ENCODE measurements at places on chromosomes 2 and 18.
A peak's percentile ranks its signal among the peaks of the same experiment; 100 is the strongest.

DNA sequence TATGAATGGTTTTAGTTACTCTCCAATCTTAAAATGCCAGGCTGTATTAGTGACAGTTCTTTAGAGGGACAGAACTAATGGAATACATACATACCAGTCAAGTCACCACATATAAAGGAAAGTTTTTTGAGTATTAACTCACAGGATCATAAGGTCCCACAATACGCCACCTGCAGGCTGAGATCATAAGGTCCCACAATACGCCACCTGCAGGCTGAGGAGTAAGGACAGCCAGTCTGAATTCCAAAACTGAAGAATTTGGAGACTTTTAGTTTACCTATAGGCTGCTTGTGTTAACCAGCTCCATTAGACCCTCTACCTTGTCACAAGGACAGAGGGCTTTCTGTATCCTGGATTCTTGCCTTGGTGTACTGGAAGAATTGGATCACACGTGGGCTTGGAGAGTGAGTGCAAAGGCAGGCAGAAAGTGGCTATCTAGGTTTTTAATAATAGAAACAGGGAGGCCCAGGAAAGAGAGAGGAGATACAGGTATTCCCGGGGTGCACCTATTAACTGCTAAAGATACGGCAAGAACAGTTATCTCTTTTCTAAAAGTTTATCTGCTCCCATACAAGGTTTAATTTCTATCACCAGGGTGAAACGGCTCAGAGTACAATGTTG lies 234.9 kb upstream of the CYRIA start:
- DNase-seq = no peak

GRCh38 chr2:27086090-27086723 lies 365 bp upstream of the KHK start:
- peak; percentile 93 for DNase-seq

- DNase-seq = no peak
These were observed 1.3 kb downstream of the HSPD1 start for GRCh38 chr2:197498235-197498936.

DNA sequence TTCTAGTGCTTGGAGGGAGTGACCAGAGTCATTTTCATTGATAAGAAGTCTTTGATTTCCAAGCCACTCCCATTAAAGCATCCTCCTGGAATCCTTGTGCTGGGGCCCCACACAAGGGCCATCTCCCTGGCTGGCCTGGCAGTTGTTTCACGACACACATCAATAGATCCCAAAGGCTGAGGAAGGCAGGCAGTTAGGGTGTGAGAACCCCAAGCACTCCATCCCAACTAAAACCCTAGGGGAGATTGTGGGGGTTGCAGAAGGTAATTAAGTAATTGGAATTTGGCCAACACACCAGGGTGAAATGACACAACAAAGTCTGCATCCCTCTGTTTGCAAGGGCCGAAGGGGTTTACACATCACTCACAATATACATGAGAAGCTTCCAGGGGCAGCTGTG lies 578.1 kb upstream of the SYT4 start:
- DNase-seq = no peak

- peak; percentile 16 for DNase-seq
These were observed 110.2 kb downstream of the MDH1 start for GRCh38 chr2:63698786-63699548.

- DNase-seq = no peak
These were observed 116.6 kb downstream of the ACTR3 start for GRCh38 chr2:114006460-114006859.

DNA sequence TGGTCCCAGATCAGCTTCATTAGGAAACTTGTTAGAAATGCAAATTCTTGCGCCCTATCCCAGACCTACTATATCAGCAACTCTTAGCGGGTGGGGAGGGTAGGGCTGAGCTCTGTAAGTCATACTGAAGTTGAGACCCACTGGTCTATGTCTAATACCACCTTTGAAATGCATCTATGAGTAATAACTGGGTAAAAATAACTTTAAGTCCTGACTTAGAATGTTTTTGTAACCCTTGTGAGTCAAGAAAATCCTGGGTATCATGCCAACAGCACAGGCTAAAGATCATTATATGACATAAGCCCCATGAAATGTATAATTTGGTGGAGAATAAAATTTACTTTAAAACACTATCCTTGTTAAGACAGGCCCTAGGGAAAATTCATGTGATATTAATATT lies 41.4 kb downstream of the PRKD3 start:
- DNase-seq = no peak

DNA sequence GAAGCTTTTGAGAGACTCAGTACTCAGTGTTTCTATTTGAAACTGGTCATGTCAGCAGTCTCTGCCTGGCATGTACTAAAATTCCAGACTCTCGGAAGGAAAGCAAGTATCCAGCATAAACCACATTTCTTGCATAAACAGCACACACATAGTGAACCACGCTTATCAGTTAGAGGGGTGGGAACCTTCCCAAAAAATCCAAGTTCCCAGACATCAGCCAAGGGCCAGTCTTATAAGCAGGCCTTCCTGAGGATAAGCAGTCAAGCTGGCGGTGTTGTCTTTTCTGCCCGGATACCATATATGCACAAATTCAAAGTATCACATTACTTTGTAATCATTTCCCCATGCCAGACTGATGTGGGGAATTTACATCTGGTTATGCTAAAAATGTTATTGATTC lies 73.6 kb downstream of the ST6GAL2 start:
- no peak for DNase-seq

GRCh38 chr18:3683483-3683882 lies 233.5 kb downstream of the TGIF1 start:
- DNase-seq = no peak

GRCh38 chr2:133644846-133645245 lies 76.6 kb upstream of the NCKAP5 start:
- no peak for DNase-seq

GRCh38 chr2:20141806-20142205 lies 83.1 kb downstream of the SDC1 start:
- no peak for DNase-seq

DNA sequence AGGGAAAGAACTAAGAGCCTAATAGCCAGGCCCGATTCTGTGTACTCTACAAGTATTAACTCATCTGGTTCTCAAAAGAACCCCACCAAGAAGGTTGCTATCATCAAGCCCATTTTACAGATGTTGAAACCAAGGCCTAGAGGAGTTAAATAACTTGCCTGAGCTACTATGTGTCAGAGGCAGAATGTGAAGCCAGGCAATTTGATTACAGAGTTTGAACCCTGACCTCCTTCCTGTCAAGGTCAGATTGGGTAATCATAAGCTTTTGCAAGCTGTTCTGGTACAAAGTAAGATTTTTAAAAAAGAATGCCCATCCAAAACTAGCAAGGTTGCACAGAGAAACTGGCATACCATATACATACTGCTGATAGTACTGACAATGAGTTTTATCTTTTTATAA lies 227.1 kb downstream of the HAUS1 start:
- DNase-seq = no peak

GRCh38 chr18:62555135-62555534 lies 32.3 kb downstream of the ZCCHC2 start:
- DNase-seq = no peak

DNA sequence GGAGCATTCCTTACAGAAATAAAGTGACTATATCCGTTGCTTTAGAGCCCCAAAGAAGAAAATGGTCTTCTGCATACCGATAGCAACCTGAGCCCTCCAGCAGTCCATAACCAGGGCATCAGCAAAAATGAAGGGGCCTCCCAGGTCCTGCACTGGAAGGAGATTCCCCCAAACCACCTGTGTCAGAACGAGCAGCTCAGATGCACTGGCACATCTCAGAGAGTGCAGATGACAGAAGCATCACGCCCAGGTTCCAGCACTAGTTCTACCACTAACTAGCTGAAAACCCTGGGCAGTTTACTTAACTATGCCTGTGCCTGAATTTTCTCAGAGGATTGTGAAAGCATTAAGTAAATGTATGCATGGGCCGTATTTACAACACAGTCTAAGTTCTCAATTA lies 466.7 kb upstream of the MYT1L start:
- no peak for DNase-seq

GRCh38 chr2:53907582-53907981 lies 47.8 kb upstream of the GPR75 start:
- no peak for DNase-seq

- DNase-seq = no peak
These were observed 362.5 kb upstream of the TNP1 start for GRCh38 chr2:217222309-217222910.

DNA sequence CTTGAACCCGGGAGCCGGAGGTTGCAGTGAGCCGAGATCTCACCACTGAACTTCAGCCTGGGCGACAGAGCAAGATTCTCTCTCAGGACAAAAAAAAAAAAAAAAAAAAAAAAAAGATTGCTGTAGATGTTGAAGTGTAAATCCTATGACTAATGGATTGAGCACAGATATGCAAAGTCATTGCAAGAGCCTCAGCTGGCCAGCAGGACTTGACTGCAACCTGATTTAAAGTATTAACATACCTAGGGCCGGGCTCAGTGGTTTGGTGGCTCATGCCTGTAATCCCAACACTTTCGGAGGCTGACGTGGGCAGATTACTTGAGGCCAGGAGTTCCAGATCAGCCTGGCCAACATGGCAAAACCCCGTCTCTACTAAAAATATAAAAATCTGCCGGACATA lies 103.4 kb upstream of the MSH2 start:
- no peak for DNase-seq

DNA sequence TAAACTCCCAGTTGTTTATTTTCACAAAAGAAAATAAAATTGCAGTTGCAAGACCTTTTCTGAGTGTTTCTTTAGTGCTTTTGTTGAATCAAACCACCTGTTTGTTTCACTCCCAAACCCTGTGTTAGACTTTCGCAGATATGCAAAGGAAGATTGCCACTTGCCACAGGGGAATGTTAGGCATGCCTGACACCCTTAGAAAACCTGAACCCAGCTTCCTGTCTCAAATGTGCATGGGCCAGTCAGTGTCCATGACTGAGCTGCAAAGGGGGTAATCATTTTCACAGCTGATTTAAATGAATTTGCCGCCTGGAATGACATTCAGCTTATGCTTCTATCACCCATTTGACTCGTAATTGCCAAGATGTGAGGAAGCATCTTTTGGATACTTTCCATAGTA lies 17.5 kb downstream of the TGOLN2 start:
- no peak for DNase-seq

DNA sequence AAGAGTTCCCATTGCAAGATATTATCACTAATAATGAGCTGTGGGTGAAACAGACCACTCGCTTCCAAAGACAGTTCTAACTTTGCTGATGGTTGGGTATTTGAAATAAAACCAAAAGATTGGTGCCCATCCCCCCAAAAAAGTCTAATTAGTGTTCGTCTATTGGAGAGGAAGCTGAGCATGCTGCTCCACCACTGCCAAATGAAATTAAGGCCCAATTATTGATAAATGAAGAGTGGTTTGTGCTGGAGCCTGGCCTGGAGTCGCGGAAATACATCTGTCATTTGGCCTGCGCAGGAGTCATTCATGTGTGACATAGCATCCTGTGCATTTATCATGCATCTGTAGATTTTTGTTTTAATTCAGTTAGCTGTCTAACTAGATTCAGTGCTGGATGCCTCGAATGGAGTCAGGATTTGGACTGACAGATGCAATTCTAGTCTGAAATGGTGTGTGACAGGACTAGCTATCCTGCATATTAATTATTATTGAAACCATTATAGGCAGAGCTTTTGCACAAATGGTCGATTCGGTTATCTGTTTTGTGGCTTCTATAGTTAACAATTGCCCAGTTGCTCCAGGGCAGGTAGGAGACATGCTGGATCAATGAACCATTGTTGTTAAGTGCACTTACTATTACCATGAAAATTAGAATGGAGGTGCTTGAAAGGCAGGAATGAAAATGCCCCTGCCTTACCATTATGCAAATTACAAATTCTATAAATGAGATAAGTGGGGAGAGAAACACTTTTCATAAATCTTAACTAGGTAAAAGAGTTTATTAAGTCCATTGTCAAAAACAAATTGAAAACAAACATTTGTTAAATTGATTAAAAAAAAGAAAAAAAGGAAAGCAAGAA lies 450.4 kb upstream of the TCF4 start:
- no peak for DNase-seq

GRCh38 chr2:84846041-84846663 lies 34.7 kb downstream of the TRABD2A start:
- no peak for DNase-seq

DNA sequence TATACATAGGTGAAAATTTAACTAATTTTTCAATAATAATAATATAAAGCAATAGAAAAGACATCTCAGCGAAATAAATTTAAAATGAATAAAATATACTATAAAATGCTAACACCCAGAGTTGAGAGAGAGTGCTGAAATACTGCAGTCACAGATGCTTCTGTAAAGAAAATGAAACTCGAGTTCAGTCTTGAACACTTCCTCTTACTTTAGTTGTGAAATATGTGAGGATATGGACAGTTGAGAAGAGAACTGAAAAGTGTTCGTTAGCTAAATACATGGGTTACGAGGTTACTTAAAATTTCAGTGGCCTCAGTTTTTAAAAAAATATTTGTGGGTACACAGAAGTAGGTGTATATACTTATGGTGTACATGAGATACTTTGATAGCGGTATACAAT lies 106.8 kb downstream of the DNAH7 start:
- DNase-seq = no peak

DNA sequence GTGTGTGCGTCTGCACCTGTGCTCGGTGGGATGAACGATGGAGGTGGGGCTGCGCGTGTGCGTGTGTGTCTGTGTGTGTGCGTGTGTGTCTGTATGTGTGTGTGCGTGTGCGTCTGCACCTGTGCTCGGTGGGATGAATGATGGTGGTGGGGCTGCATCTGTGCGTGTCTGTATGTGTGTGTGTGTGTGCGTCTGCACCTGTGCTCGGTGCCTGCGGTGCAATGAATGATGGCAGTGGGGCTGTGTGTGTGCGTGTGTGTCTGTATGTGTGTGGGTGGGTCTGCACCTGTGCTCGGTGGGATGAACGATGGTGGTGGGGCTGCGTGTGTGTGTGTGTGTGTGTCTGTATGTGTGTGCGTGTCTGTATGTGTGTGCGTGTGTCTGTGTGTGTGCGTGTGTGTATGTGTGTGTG lies 48.5 kb upstream of the CTDP1 start:
- no peak for DNase-seq

DNA sequence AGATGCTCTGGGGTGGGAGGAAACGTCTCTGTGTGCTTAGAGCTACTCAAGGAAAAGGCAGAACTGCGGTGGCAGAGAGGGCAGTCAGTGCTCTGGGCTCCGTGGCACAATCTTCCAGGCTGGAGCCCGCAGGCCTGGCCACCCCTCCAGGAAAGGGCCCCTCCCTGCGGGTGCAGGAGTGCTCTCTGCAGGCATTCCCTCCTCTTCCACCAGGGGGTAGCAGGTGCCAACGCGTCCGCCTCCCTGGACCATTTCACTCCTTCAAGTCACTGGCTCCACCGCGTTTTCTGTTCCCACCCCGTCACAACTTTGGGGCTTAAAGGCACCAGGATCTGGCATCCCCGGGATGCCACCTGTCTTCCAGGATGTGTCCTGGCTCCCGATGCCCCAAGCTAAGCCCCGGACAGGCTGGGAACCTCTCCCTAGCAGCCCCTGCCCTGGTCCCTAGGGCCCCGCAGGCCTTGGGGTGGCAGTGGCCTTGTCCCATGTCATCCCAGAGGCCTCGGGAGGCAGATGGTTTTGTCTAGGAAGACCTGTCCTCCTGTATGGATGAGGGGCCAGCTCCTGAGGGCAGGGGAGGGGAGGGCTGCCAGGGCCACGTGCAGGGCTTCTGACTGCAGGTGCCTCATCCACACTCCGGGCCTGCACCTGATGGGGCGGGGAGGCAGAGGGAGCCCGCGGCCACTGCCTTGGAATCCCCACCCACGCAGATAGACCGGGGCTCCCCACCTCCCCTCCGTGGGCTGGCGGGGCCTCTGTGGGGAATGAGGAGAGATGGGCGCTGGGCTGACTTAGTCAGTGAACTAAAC lies 26.4 kb downstream of the KCNIP3 start:
- no peak for DNase-seq
